ENCODE measurements at places on chromosomes 1 and 21.

DNA sequence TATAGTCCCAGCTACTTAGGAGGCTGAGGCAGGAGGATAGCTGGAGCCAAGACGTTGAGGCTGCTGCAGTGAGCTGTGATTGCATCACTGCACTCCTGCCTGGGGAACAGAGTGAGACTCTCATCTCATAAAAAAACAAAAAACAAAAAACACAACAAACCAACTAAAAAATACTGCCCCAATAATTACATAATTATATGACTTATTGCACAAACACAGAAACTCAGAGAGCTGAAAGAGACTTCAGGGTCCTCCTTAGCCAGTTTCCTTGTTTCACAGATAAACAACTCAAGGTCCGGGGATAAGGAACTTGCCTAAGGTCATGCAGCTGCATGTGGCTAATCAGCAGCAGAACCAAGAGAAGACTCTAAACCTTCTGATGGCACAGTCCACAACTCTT is 11.9 kb downstream of the EXTL2 start:
- no peak for DNase-seq

DNA sequence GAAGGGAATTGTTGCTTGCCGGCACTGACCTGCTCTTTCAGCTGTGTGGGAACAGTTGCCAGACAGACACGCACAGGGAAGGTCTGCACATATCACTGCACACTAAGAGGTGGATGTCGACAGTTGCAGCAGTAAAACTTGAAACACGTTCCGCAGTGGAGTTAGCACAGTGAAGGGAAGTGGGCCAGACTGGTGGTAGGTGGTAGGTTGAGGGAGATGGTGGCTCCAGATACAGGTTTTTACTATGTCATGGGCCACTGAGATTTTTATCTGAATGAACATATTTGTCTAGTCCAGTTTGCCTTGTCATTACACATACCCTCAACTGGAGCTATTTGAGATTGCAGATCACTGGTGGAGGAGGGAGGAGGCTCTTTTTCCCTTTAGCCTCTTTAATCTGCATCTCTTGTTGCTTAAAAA is 13.5 kb downstream of the MRPS6 start:
- no peak for DNase-seq

DNA sequence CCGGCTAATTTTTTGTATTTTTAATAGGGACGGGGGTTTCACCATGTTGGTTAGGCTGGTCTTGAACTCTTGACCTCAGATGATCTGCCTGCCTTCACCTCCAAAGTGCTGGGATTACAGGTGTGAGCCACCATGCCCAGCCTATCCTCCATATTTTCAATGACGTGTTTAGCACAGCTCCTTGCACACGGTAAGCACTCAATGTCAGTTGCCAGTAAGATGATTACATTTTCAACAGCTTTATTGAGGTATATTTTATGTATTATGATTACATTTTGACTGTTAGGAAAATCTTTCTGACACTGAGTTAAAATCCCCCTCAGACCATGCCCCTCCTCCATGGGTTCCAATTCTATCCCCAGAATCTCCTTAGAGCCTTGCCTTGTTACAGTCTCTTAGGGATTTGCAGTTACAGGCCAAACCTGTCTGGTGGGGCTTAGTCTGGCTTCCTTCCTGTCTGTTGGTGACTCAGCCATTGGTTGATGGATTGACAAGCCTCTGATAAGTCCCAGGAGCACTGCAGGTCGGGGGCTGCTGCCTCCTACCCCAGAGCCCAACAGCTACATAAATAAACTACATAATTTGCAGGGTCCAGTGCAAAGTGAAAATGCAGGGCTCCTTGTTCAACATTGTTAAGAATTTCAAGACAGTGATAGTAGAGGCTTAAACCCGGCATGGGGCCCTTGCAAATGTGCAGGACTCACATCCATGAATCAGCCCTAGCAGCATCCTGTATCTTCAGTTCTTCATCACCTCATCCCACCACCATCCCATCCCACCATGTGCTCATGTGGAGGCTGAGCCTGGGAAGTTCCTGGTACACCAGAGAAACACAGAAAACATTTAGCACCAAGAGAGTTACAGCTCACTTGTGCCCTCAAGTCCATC is 23.4 kb downstream of the COA7 start:
- DNase-seq = no peak

GRCh38 chr1:166811691-166812090 is 27.6 kb upstream of the POGK start:
- no peak for DNase-seq

DNA sequence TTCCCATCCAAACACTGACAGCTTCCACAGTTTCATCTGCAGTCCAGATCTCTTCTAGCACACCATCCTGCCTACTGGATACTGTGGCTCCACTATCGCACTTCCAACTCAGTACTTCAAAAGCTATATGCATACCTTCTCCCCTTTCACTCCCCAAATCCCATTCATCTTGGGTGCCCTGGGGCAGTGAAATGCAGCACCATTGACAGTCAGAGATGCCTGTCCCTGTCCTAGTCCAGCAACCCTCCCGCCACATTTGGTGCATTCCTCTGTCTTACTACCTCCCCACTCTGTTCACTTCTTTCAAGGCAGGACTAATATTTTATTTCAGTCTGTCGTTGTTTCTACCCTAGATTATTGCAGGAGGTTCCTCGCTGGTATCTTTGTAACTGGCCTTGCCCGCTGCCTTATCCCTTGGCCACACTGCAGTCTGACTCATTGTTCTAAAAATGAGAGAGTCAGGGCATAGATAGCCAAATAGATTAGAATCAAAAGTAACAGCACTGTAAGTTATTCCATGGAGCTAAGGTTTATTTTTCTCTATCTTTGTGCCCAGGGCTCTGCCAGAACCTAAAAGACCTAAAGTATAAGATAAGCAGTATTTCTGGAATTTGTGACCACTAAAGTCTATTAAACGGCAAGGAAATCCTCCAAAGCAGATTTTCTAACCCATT is 96.7 kb downstream of the ESRRG start:
- no peak for DNase-seq

GRCh38 chr1:57512386-57512785 is 88.5 kb upstream of the DAB1 start:
- no peak for DNase-seq

- DNase-seq = no peak
These were observed 59.8 kb downstream of the ITGB3BP start for GRCh38 chr1:63463248-63463647.

DNA sequence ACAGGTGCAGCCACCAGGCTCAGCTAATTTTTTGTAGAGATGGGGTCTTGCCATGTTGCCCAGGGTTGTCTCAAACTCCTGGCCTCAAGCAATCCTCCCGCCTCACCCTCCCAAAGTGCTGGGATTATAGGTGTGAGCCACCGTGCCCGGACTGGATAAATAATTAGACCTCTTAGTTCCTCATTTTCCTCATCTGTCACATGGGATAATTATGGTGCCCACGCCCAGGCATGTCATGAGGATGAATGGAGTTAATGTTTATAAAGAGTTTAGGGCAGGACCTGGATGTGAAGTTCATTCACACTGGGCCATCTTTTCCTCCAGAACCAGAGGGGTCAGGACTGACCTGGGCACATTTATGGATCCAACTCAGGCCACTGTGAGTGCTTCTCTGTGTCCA is 23.7 kb downstream of the PADI3 start:
- no peak for DNase-seq

DNA sequence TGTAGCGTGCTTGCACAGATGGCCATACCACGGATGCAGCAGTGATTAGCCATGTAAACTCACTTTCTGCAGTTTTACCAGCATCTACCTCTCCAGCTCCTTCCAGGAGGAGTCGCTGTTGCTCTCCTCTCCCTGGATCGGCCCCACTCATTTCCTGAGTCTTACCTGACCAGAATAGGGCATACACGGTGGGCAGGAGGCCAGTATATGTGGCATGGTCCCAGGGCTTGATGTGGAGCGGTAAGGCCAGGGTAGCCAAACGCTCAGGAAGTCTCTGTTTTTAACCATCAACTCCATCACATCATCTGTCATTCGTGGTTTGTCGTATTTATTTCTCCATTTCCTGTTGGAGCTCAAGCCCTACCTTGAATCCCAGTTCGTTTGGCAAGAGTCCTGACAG is 163.4 kb upstream of the USP24 start:
- no peak for DNase-seq

All from CD4-positive, alpha-beta T cell treated with Interleukin-1 beta for 1 hour (primary cell).